Memory B cell (primary cell): ENCODE measurements at places on chromosomes 6 and 20.

- no peak for DNase-seq
These were observed 682.1 kb upstream of the ADGRB3 start for GRCh38 chr6:67952948-67953347.

GRCh38 chr6:52598123-52598823 lies 21.4 kb upstream of the TRAM2 start:
- no peak for DNase-seq

DNA sequence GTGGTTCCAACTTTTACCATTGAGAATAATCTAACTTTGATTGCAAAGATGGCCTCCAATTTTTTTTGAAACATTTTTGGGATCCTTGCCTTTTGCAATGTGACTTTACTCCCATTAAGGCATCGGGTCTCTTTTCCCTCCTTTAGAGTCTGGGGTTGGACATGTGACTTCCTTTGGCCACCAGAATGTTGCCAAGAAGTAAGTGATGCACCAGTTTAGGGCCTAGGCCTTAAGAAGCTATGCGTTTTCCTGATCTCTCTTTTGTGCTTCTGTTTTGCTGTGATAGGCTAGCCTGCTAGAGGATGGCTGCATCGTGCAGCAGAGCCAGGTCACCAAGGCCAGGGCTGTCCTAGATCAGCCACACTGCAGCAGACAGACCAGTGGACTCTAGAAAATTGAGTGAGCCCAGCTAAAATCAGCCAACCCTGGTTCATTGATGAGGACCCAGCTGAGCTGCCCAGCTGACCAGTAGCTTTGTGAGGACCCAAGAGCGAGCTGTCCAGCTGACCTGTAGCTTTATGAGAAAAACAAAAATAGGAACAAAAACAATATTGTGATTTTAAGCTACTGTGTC lies 594.0 kb upstream of the JAG1 start:
- DNase-seq = no peak

DNA sequence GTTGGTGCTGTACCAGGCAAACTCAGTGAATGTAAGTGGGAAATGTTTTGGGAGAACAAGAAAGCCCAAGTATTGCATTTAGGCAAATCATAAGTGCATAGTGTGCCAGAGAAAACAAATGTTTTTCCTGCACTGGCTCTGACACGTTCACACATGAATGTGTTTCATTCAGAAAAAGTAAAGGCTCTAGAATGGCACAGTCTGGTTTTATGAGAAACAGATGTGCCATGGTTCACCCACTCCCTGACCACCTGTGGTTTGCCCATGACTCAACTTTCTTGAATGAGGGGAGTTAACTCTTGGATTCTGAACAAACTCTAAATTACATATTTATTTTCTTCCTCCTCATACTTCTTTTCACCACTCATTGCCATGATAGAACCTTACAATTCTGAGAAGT lies 126.9 kb downstream of the KCNQ5 start:
- no peak for DNase-seq

DNA sequence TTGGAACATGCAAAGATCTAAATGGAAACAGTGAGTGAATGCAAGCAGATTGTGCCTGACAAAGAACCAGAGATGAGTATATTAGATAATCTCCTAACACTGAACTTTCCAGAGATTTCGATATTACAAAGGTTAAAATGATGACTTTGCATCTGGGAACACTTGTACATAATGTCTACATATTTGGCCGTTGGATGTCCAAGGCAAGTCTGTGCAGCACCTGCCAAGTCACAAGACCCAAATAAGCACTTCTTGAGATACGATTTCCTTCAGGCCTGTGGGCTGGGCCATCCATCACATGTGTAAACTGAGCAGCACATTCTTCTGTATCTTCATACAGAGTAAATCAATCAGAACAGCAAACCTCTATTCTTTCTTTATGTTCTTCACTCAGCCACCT lies 32.5 kb upstream of the SMLR1 start:
- no peak for DNase-seq

DNA sequence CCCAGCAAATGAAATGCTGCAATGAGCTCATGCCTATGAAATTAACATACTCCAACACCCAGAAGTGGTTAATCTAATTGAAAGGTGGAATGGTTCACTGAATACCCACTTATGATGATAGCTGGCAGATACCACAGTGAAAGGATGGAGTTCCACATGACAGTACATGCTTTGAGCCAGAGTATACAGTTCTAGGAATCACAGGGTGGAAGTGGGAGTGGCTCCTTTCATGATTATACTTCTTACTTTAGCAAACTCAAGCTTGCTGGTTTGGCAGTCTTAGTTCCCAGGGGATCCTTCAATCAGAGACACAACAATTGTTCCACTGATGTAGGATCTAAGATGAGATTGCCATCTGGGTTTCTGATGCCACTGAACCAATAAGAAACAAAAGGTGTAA lies 21.5 kb downstream of the CD164 start:
- DNase-seq = no peak

DNA sequence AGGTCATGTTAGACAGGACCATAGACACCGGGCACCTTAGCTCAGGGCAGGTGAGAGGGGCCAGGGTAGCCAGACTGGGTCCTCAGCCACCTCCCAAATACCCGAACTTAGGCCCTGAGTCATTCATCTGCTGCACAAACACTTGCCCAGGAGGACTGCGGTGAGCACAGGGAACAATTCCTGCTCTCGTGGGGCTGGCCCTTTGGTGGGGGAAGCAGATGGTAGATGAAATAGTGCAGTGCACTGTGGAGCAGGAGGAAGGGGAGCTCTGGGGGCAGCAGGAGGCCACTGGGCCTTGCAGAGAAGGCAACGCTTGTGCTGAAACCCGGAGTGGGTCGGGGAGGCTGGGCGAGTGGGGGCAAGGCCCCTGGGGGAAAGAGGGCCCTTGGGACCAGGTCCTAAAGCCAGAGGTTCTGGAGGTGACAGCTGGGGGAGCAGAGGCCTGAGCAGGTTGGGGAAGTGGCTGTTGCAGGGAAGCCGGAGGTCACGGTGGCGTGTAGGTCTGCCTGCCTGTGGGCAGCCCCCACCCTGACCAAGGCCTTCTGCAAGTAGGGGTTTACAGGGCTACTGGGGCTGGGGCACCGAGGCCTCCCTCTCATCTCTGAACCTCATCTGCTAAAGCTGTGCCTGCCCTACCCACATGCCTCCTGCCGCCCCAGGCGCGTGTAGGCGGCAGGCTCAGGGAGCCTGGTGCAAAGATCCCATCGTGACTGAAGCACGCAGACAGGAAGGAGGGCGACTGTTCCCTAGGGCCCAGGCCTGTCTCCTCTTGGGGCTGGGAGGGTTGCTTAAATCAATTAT lies 4.7 kb upstream of the NPBWR2 start:
- peak; percentile 17 for DNase-seq

DNA sequence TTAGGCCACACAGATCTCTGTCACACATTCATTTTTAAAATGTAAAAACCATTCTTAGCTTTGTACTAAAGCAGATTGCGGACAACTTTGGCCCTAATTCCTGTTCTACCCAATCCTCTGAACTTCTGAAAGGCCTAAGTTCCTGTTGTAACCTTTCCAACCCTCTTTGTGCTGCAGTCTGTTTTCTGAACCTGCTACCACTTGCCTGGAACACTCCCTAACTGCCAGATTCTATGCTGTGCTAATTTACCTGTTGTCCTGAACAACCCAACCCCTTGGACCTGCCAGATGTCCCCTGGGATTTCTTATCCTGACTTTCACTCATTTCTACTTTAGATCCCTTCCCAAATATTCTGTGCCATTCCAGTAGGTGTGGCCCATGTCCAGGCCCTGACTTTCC lies 398.7 kb downstream of the ZFAND3 start:
- no peak for DNase-seq

DNA sequence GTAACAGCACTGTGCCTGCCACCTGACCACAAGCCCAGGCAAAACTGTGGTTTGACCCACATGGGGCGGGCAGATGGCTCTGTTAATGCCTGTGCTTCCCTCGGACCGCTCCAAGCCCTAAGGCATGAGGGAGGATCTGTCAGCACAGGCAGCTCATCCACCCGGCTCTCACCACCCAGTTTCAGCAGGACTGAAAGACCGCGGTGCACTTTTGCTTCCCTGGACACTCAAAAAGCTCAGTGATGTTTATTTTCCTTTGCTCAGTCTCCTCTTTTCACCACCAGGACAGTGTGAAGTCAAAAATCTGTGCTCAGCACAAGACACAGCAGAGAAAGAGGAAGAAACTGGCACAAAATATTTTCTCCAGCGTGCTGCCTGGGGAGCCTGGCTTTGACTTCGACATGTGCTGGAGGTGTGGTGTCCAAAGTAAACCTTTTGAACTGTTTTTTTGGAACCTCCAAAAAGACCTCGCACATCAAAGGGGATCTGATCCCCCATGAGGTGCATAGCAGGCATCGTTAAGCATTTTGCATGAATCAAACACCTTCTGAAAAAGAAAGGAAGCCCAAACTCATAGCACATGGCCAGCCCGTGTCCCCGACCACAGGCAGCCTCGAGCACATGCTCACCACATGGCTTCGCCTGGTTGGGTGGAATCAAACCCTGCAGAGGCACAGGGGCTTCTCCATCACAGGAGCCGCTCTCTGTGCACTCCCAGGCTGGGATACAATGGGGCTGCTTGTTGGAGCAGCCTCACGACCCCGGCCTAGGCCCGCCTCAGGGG lies 441.7 kb upstream of the JARID2 start:
- DNase-seq = no peak

- no peak for DNase-seq
These were observed 8.4 kb downstream of the RBBP8NL start for GRCh38 chr20:62418709-62419487.

- DNase-seq = no peak
These were observed 326.5 kb upstream of the MAP3K7 start for GRCh38 chr6:90913266-90913960.

DNA sequence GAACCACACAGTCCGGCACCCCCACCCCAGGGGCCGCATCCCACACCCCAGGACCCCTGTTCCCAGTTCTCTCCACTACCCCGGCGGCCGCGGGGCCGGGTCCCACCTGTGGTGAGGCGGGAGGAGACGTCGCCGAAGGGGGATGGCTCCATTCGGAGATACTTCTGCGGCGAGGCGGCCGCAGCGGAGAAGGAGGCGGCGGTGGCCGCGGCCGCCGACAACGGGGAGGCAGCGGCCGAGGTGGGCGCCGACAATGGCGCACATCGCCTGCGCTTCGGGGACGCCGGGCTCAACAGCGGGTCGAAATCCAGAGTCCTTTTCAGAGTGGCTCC lies 723 bp downstream of the AKIRIN2 start:
- DNase-seq = no peak

GRCh38 chr6:50925981-50926380 lies 107.3 kb downstream of the TFAP2B start:
- DNase-seq = no peak

- no peak for DNase-seq
These were observed 213.1 kb downstream of the RNF144B start for GRCh38 chr6:18600255-18600654.

- peak; percentile 24 for DNase-seq
These were observed 401 bp downstream of the SLC32A1 start for GRCh38 chr20:38724626-38725147.

DNA sequence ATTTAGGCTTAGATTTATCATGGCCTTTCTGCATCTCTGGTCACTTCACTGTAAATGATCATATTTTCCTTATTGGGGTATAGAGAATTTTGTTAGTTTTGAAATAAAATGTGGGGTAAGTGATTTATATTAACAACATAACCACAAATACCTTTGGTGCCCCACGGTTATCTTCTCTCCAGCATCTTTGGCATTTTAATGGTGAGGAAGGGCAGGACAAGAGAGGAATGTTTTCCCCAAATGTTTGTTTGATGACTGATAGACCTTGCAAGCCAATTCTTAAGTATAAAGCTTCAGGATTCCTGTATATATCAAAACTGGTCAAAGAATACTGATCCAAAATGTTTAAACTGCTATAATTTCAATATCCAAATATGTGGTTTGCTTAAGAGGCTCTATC lies 171.6 kb upstream of the SMLR1 start:
- DNase-seq = no peak

DNA sequence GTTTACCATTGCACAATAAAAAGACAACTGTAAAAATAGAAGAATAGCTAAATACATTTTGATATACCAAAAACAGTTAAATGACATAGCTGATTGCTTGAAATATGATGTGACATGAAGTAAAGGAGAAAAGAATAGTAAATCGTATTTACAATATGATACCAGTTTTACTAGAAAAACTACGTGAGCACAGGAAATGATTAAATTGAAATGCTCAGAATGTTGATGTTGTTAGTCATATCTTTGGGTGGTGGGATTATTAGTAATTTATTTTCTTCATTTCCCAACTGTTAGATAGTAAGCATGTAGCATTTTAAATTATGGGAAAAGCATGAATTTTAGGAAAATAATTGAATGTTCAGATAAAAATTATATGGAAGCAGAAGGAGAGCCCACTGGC lies 268.3 kb upstream of the TAB2 start:
- no peak for DNase-seq

DNA sequence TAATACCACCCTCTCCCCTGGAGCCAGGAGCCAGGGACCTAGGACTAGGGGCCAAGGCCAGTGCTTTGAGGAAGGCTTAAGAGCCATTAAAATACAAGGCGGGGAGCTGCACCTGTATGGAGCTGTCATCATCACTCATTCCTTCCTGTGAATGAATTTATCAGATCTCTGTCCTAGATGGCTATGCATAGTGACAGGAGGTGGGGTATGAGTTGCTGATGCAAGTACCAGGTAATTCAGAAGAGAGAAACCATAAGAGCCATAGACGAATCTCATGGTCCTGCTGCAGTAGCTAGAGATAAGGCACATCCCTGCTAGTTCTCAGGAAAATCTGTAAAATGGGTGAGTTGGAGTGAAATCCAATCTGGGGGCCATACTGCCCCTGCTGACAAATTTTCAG lies 10.3 kb downstream of the GRM4 start:
- no peak for DNase-seq

- no peak for DNase-seq
These were observed 916.0 kb upstream of the FLRT3 start for GRCh38 chr20:15253431-15253830.

GRCh38 chr6:17816921-17817611 lies 110.3 kb upstream of the NUP153 start:
- no peak for DNase-seq

- DNase-seq = peak; percentile 12
These were observed 84.3 kb upstream of the ESR1 start for GRCh38 chr6:151723152-151723551.

GRCh38 chr20:23272176-23273029 lies 78.2 kb upstream of the NXT1 start:
- no peak for DNase-seq

- DNase-seq = peak; percentile 88
These were observed 34.4 kb upstream of the FNDC1 start for GRCh38 chr6:159134701-159135364.
